Stimulated activated CD4-positive, alpha-beta T cell treated with anti-CD3 and anti-CD28 coated beads, Interleukin-4, amount 100 ng/mL, for 1 hour (primary cell): ENCODE measurements at places on chromosomes 3 and 15.

DNA sequence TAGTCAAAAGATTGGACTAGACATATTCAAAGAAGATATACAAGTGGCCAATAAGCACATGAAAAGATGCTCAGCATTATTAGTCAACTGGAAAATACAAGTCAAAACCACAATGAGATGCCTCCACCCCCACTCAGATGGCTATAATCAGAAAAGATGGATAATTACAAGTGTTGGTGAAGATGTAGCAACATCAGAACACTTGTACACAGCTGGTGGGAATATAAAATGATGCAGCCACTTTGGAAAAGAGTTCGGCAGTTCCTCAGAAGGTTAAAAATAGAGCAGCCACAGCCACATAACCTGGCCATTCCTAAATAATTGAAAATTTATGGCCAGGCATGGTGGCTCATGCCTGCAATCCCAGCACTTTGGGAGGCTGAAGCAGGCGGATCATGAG, 38.4 kb downstream of the HEG1 start:
- DNase-seq, result no peak

DNA sequence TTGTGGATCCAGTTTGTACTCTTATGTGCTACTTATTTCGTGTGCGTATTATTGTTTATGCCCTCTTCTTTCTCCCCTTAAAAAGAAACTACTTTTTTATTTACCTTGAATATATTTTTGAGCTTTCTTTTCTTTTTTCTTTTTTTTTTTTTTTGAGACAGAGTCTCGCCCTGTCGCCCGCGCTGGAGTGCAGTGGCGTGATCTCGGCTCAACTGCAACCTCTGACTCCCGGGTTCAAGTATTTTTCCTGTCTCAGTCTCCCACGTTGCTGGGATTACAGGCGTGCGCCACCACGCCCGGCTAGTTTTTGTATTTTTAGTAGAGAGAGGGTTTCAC, 1.5 kb downstream of the SLC25A38 start:
- DNase-seq, result no peak

- no peak for DNase-seq
Observed at GRCh38 chr3:183954875-183955274, 62.8 kb downstream of the ABCC5 start.

DNA sequence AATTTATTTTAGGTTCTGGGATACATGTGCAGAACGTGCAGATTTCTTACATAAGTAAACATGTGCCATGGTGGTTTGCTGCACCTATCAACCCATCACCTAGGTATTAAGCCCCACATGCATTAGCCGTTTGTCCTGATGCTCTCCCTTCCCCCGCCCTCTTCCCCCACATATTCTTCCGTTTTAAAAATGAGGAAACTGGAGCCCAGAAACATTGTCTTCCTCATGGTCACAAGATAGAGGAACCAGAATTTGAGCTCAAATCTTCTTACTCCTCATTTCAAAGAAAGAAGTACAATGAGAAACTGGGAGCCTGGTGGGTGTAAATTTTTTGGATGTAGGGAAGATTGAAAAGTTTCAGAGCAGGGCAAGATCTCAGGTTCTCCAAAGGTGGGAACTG, 56.1 kb upstream of the USP3 start:
- no peak for DNase-seq

- DNase-seq, result no peak
Observed at GRCh38 chr3:39205131-39205530, 12.7 kb upstream of the XIRP1 start.

DNA sequence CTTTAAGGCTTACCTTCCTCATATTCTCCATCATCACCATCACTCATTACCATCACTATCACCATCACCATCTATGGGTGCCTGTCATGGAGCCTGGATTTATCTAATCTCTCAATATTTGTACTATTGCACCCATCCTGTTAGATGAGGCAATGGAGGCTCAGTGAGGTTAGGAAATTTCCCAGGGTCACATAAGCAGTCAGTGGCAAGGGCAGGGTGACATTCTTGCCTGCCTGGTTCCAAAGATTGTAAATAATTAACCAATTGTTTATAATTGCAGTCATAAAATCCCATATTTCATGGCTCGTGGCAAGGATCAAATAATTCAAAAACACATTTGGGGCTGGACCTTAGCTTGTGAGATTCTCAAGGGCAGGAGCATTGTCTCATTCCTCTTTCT, 55.2 kb downstream of the MGLL start:
- no peak for DNase-seq

DNA sequence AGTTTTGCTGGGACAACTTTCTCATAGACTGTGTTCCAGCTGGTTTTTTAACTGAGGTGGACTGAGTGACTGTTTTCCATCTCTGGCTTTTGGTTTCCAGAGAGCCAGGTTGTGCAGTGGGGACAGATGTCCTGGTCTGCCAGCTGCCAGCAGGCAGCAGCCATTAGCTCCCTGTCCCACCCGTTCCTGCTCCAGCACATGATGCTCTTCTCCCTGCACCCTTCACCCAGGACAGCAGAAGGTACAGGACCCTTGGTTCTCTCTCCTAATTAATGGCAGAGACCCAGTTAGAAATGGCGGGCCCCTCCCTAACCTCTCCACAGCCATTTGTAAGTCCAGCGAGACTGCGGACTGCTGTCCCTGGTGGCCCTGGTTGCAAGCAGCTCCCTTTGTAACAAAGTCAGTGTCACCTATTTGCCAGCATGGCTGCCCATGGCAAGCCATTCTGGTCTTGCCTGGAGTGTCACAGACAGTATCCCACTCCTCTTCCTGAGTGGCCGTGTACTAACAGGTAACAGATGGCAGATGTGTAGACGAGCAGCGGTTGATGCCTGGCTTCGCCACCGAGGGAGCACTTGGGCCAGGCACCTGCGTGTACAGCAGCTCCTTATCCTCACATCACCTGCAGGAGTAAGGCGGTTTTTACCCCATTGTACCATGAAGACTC, 148.3 kb downstream of the DNAJB8 start:
- no peak for DNase-seq

GRCh38 chr3:64344721-64345207, 119.5 kb upstream of the PRICKLE2 start:
- no peak for DNase-seq

GRCh38 chr3:77039606-77040171, at the start of gene ROBO2:
ROBO2 (plus strand) TSS chr3:77040099; CDS start chr3:77040786, 687 bp downstream.
- no peak for DNase-seq
